ENCODE measurements at places on chromosomes 13 and 19.

DNA sequence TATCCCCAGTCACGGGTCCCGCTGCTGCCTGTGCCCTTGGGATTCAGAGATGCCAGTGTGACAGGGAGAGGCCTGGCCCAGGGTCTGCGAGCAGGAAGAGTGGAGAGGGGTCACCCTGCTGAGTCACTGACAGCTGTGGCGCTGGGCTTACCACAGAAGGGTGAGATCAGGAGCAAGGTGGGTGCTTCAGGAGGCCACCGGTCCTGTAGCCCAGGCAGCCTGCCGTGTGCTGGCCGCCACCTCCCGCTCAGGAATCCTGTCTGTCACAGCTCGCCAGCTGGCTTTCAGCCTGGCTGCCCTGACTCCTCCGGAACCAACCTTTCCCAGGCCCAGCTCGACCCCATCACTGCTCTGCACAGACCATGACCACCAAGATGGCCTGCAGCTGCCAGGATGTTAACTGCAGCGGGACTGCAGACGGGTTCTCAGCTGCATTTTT, 25.3 kb downstream of the NAXD start:
- DNase-seq, result no peak

GRCh38 chr13:99398916-99399622, 91.9 kb upstream of the GPR183 start:
- DNase-seq, result no peak

- no peak for DNase-seq
These were observed 18.1 kb upstream of the ZFP82 start for GRCh38 chr19:36436531-36436930.

GRCh38 chr13:38223089-38223488, 126.6 kb upstream of the UFM1 start:
- no peak for DNase-seq

GRCh38 chr13:29939158-29939557, 88.7 kb upstream of the UBL3 start:
- no peak for DNase-seq

DNA sequence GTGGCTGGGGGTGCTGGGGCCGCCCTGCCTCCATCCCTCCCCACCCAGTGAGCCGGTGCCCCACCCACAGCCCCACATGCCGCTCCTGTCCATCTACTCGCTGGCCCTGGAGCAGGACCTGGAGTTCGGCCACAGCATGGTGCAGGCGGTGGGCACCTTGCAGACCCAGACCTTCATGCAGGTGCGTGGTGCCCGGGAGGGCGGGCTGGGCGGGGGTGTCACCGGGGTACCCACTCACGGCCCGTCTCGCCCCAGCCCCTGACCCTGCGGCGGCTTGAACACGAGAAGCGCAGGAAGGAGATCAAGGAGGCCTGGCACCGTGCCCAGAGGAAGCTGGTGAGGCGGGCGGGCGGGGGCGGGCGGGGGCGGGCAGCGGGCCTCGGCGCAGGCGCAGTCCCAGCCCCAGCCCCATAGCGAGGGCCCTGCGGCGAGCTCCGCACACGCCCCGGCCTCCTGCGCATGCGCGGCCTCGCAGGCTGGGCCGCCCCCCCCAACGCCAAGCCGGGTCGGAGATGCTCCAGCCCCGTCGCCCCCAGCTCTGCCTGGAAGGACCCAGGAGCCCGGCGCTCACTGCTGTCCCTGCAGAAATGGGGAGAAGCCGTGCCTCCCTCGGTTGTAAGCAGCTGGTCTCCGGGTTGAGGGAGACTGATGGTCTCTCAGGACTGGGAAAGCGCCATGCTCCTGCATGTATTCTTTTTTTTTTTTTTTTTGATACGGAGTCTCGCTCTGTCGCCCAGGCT, 7.7 kb downstream of the ARHGAP45 start:
- peak; percentile 85 for DNase-seq

GRCh38 chr19:10699650-10700335, 1.4 kb upstream of the QTRT1 start:
- DNase-seq, result peak; percentile 84

DNA sequence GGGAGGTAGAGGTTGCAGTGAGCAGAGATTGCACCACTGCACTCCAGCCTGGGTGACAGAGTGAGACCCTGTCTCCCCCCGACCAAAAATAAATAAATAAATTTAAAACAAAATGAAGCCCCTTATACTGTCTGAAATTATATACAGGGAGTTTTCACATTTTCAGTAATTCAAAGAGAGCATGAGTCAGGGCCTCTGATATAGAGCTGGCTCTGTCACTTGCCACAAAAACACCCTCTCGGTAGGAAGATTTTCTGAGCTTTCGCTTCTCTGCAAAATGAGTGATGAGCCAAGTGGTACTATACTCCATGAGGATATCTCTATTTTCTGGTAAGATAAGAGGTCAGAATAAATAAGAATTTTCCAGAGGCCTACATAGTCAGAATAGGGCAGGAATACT, 462.9 kb downstream of the COG6 start:
- no peak for DNase-seq

DNA sequence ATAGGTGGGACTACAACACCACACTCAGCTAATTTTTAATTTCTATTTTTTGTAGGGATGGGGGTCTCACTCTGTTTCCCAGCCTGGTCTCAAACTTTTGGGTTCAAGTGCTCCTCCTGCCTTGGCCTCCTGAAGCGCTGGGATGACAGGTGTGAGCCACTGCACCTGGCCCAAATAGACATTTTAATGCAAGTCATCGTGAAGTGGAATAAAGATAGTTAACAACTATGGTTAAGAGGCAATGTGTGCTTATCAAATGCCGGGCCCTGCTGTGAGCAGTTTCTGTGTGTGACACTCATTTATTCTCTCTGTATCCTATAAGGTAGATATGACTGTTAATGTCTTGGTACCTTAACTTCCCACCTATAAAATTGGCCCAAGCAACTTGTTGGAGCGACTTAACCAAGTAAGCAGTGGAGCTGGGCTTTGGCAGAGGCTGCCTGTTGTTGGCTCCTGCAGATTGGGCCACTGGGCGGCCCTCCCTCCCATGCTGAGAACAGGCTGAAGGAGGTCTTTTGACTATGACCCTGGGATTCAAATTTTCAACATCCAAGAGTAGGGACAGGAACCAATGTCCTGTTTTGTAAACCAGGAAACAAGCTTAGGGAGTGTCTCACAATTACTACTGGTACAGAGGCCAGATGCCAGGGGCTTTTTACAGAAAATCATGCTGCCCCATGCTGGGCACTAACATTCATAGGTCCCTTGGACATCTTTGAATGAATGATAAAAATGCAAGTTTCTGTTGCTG, 450.7 kb downstream of the TSHZ3 start:
- DNase-seq, result no peak

- no peak for DNase-seq
These were observed 128.3 kb downstream of the URI1 start for GRCh38 chr19:30070198-30070967.

- no peak for DNase-seq
These were observed 169.3 kb downstream of the COL4A1 start for GRCh38 chr13:110137680-110138009.

GRCh38 chr13:94224670-94225069, 254.8 kb downstream of the DCT start:
- no peak for DNase-seq

DNA sequence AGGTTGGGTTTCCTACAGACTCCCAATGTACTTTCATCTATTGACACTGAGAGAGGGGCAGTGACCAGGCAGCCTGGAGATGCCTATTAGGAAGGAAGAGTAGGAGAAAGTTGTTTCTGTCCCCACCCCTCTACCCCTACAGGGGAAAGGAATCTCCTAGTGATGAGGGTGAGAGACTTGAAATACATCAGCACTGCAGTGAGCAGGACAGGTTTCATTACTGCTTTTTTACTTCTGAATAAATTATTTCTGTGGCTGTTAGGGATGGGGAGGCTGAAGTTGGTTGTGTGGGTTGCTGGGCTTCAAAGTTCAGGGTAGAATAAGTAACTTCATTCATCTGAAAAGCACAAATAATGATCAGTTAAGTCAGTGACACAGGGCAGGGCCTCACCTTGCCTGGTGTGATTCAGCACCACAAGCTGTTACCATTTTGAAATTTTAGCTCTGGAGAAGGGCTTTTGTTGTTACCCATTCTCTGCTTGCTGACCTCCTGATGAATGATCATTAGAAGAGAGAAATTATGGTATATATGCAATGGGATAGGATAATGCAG, 19.3 kb downstream of the CEACAM1 start:
- DNase-seq, result no peak

GRCh38 chr13:82501834-82502233, 1380.4 kb downstream of the SLITRK1 start:
- no peak for DNase-seq

DNA sequence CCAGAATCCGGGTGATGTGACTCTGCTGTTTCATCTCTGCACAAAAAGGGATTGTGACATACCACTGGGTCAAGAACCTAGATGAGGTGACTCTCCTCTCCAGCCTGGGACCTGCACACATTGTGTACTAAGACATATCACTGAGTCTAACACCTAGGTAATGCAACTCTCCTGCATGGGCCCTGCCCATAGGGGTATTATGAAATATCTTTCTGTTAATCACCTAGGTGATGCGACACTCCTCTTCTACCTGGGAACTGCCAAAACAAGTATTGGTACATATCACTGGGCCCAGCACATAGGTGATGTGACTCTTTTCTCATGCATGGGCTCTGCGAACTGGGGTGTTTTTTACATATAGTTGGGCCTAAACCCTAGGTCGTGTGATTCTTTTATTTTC, 35.5 kb upstream of the ZNF254 start:
- DNase-seq, result no peak

- DNase-seq, result peak; percentile 31
These were observed 51.1 kb downstream of the LMO7 start for GRCh38 chr13:75687150-75687763.

DNA sequence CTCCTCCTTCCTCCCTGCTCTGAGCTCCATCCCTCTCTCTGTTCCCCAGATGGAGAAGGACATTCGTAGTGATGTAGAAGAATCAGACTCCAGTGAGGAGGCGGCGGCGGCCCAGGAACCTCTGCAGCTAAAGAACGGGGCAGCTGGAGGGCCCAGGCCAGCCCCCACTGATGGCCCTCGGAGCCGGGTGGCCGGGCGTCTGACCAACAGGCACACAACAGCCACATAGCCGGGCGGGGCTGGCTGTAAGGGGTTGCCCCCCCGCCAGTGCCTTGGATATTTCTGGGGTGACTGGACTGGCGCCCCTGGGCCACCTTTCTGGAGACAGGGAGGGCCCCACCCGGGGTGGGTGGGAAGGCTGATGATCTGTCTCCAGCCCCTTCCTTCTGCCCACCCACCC, 46.3 kb downstream of the CD320 start:
- no peak for DNase-seq

DNA sequence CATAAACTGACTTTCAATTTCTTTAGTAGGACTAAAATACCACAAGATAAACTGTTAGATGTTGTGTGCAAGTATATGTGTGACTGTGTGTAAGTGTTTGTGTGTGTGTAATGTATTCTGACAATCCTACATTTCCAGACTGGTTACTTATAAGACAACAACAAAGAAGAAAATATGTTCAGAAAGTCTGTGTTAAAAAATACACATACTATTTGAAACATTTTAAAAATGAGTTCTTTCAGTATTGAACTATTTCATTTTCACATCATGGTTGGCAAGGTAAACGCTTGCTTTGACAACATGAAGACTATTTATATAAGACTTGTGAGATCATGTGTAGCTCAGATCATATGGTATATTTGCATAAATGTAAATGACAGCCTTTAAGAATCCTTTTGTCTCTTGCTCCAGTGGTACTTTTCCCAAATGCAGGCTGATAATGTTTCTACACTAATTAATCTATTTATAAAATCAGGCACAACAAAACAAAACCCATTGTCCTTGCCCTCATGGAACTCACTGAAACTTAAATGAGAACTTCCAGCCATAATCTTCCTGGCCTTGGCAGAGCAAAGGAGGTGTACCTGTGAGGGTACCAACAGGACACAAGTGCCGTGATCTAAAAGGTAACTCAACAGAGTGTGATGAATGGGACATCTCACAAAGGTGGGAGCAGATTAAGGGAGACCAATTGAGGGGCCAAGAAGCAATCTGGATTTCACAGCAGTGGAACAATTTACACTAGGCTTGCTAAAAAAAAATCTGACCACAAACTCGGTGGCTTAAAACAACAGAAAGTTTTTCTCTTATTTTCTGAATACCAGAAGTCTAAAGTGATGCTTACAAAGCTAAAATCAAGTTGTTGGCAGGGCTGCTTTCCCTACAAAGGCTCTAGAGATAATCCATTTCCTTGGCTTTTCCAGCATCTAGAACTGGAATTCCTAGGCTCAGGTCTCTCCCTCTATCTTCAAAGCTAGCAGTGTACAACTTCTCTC, 349.0 kb downstream of the TBC1D4 start:
- DNase-seq, result no peak

- no peak for DNase-seq
These were observed 215.5 kb upstream of the HTR2A start for GRCh38 chr13:47112205-47112902.

DNA sequence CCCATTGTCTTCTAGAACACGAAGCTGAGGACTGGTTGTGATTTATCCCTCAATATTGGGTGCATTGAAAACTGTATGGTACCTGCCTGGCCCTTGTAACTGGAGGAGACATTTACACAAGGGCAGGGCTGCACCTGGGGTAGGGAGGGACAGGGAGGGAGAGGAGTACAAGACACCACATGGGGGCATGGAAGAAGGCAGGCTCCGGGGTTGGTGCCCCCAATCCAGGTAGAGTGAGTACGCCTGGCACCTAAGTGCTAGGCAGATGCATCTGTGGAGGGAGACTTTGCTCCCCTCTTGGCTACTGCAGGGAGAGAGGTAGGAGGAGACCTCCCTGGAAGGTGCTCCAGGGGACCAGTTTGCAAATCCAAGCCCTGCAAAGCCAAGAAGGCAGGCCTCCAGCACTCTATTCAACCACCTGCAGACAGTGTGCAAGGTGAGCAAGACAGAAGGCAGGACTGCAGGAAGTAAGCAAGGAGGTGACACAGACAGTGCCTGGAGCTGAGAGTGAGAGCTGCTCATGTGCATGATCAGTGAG, 19.4 kb upstream of the UQCRFS1 start:
- DNase-seq, result no peak

DNA sequence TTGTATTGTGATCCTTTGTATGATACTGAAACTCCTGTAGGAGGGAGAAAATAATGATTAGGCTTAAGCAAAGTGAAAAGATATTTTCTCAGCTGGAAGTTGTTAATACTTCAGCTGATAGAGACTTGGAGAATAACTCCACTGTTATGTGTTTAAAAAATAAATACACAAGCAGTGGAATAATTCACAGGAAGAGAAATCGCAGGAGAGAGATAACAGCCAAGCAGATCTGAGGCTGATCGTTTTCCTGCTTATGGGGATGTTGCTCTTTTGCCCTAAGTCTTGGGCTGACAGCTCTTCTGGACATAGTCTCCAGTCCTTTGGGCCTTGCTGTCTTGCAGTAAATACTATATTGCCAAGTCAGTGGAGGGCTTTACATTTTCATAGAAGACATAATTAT, 93.3 kb downstream of the OLFM4 start:
- DNase-seq, result no peak
